NCI-H2081 treated with DMSO at 0.1 percent for 48 hours (cell line): ENCODE measurements at places on chromosomes 3 and 15.
A peak's percentile ranks its signal among the peaks of the same experiment; 100 is the strongest.

GRCh38 chr15:71549091-71549490, 261.3 kb upstream of the NR2E3 start:
- DNase-seq: no peak

DNA sequence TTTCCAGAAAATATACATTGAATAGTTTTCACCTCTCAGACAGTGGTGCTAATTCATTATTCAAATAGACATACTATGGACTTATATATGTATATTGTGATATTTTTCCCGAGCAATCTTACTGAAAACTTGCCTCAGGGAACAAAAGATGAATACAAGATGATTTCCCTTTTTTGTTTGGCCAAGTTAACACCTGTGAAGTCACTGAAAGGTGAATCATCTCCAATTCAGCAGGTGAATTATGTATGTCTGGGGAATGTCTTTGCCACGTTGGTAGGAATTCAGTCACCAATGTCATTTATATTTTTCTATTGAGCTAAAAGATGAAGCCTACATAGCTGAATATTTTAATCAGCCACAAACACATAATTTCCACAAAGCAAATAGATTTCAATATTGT, 88.2 kb downstream of the GPR156 start:
- DNase-seq: no peak

GRCh38 chr15:73870700-73871408, 2.5 kb upstream of the TBC1D21 start:
- DNase-seq: no peak

DNA sequence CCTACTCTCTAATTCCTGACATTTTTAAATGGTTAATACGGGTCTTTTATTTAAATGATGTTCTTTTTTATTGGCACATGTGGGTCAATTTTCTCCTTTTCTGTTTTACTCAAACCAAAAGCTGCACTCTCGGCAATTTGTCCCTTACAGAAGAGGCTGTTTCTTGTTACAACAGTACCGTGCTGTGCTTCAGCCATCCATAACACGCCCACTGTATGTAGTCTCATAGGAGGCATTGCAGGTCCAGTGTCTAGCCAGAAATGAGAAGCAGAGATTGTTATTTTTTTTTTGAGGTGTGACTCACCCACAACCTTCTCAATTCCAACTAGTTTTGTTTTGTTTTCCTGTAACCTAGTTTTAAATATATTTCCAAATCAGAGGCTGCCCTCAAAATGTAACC, 164.6 kb downstream of the GMNC start:
- no peak for DNase-seq

GRCh38 chr15:71051539-71051938, 63.7 kb upstream of the THSD4 start:
- no peak for DNase-seq

DNA sequence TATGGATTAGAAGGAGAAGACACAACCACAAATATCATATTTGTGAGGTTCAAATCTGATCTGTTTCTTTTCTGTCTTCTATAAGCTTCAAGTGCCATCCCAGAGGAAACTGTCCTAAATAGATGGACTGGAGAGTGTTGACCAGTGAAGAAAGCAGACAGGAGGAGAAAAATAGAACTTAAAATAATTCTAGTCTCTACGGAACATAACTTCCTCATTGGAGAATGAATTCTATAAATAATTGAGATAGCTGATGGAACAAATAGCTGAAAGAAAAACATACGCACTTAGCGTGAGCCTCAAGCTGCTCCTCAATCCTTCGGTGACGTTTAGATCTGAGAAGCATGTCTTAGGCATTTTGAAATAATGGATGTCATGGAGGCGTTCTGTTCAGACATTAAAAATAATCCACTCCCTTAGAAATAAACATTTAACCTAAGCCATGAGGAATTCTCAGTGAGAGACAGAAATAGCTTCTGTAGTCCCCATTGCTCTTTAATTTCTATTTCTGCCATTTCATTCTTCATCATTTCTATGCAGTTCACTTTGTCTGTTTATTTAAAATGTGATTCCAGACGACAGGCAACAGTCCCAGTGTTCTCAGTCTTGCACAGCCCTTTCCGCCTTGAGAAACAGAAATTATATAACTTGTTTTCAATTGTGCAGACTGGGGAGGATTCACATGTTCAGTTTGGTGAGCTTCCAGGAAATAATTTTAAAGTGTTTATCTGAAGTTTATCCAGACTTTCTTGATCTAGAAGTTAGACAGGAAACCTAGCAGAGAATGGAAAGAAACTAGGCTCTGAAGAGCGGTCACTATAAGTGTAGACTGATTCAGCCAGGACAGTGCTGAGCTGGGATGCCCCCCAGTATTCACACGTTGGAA, 97.3 kb downstream of the NR1D2 start:
- no peak for DNase-seq

DNA sequence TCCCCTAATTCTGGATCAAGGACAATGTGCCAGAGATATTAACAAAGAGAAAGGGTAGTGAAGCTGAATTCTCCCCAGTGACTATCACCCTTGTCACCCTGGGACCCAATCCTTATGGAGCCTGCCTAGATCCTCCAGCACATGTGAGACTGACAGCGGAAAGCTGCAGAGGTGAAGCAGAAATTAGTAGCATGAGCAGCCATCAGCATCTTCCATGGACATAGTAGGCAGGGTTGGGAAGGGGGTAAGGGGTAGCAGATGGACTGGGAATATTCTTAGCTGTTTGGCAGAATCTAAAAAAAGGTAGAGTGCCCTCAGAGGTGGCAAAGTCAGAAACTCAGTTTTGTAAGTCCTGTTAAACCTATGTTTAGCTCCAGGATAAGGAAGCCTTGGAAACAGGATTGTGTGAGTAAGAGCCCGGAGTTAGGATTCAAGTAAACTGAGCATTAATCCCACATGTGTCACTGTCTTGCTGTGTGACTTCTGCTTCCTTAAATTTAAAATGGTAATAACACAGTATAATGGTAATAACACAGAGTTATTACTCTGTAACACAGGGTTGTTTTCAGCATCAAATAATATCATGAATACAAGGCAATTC, 14.5 kb downstream of the GOLIM4 start:
- DNase-seq: no peak

DNA sequence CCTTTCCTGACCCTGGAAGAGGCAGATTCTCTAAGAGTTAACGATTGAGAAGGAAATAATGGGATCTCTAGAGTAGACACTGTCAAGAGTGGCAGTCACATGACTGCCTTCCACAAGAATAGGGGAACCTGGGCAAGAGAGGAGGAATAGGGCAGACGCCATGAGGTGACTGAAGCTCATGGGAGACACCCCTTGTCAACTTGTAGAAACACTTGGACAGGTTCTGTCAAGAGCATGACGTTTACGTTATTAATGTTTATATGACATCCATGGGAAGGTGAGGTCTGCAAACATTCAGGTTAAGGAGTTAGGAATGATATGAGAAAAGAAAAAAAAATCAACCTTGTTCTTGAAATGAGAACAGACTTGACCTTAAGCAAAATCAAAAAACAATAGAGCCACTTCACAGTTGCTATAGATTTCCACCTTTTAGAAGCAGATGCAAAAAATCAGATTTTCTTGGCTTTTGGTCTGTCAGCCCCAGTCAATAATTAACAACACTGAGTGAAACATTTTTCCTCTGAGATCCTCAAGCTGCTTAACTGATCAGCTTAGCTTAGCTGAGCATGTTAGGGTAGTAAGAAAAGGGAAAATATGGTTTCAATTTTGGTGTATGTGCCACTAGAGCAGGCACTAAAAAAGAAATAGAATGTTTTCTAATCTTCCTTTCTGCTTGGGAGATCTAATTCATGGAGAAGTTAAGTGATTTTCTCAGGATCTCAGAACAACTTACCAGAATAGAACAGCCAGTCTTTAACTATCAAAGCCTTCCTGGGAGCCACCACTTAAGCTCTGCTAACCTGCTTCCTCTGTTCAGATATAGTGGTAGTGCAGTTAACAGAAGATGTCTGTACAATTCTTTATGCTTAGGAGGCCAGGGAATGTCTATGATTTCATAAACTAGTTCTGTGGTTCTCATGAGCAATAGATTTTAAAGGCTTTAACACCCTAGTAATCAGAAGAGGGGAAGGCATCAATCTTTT, 116.9 kb downstream of the B3GALNT1 start:
- no peak for DNase-seq

DNA sequence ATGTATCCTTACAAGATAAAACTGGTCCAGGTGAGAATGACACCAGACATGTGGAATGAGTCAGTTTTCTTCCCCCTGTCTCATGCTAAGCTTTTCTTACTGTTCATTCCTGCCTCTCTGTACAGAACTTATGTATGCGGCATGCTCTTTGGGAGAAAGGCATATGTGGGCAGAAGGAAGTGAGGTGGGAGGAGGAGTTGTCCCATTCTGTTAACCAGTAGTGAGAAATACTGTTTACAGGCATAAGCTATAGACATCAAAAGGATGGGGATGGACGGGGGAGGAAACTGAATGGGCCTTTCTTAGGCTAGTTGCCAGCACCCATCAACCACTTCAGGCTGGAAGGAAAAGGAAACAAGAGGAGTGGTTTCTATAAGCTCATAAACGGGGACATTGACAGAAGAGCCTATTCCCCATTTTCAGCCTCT, 143.6 kb upstream of the BHLHE40 start:
- DNase-seq: no peak

- DNase-seq: no peak
Measured at GRCh38 chr15:65312400-65312916, 8.0 kb downstream of the RNU5B-1 start.

DNA sequence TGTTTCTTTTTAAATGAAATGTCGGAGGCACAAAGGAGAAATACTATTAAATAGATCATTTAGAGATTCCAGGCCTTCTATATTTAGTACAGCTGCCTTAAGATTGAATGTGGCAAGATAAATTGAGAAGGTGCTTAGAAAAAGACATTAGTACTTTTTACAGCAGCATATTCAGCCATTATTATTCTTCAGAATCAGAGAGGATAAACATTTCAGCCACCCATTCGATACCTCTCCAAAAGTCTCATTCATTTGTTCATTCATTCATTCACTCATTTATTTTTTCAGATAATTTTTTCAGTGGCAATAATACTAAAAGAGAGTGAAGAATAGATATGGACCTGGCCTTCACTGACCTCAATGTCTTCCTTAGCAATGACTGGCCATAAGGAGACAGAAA, 347.0 kb downstream of the GRM7 start:
- no peak for DNase-seq

GRCh38 chr3:42667096-42667522, 13.6 kb downstream of the ZBTB47 start:
- no peak for DNase-seq

GRCh38 chr3:190321789-190322603, at the start of gene CLDN1:
CLDN1 (minus strand) TSS chr3:190322446; CDS start chr3:190322206, 240 bp downstream.
- no peak for DNase-seq

GRCh38 chr15:62564886-62565633, 400.0 kb upstream of the C2CD4B start:
- no peak for DNase-seq

GRCh38 chr3:138186803-138187295, 252 bp upstream of the ARMC8 start:
- DNase-seq: peak; percentile 87

- peak; percentile 92 for DNase-seq
Measured at GRCh38 chr3:129503471-129504291, 24.8 kb upstream of the RHO start.

DNA sequence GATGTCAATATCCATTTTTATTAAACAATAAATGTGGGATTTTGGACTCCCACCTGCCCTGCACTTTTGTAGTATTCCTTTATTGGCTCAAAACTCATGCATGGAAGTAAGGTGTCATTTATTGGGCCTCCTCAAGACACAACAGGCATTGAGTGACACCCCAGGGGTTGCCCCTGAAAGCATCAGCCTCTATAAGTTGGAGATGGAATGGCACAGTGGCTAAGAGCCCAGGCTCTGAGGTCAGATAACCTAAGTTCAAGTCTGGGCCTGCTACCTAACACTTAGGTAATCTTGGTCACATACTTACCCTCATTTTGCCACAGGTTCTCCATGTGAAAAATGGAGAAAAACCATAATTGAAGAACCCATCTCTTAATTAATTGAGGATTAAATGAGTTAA, 4.6 kb downstream of the CAPN3 start:
- no peak for DNase-seq

- DNase-seq: peak; percentile 60
Measured at GRCh38 chr15:61275901-61276300, 46.8 kb upstream of the RORA start.

GRCh38 chr15:101307048-101307896, 12.2 kb upstream of the SNRPA1 start:
- DNase-seq: no peak

DNA sequence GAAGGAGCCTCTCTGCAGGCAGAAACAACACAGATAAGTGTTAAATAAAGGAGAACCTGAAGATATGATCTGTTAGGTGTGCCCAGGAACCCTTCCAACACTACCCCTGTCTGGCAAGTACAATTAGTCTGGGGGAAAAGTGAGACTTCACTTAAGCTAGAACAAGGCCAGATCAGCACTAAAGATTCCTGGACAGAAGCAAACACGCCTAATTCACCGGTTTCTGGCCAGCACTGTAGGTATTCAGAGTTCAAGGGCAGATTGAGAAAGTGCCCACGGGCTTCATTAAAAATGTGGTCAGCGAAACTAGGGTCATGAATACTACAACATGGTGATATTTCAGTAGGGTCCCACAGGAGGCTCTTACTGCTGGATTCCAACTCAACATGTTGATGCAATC, 28.6 kb upstream of the OR5K1 start:
- DNase-seq: no peak

DNA sequence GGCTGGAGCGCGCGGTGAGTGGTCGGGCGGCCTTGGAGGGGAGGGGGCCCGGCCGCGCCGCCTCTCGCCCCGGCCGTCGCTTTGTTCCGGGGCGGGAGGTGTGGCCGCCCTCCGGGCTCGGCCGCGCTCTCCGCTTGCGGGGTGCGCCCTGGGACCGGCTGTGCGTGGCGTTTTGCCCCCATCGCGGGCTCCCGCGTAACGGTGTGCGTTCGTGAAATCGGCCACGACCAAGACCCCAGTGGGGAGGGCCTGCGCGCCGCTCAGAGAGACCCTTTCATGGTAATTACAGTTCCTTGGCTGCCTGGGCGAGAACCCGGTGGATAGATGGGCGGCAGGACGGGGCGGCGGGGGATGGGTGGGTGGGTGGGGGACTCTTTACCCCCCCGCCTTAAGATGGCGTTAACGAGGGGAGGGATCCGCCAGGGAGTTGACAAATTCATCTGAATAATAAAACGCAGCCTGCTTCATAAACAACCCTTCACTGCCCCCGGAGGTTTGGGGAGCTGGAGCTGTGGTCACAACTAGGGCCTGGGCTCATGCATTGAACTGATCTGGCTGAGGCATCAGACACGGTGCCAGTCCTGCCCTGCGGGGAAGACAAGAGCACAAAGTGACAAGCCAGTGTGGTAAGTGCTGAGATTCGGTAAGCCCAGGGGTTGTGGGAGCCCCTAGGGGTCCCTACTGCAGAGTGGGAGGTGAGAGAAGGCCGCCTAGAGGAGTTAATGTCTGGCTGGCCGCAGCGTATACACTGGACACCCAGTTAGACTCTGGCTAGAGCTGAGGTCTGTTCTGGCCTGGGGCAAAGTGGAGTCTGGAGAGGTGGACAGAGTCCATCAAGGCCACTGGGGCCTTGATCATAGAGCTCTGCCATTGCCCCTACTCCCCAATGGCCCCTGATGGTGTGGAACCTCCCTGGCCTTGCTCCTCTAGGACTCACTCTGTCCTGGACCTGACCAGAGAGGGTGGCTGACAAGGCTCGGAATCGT, 668 bp downstream of the MRAS start:
- DNase-seq: no peak
